NCI-H1105 treated with DMSO at 0.1 percent for 48 hours (cell line): ENCODE measurements at places on chromosomes 6 and 20.

DNA sequence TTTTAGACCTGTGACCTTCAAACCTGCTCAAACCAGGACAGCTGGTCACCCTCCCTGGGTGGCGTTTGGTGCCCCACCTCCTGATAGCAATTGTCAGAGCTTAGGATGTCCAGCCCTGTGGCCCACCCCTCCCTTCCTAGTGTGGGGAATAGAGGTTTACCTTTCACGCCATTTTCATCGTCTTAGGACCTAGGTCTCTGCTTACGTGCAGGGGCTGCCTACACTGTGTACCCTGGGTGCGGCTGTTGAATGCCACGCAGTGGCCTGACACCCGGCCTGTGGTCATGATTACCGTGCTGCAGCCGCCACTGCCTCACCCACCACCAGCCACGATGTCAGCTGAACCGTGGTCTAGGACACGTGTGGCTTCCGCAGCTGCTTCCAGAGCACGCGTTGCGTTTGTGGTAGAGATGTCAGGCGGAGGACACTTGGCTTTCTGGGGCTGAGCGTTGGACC lies 157.3 kb downstream of the DTNBP1 start:
- no peak for DNase-seq

GRCh38 chr20:855466-856360 lies 22.2 kb downstream of the FAM110A start:
- no peak for DNase-seq

GRCh38 chr6:98832284-98833056 lies 1.9 kb upstream of the POU3F2 start:
- DNase-seq, result peak; percentile 41

- no peak for DNase-seq
These were observed 192.3 kb downstream of the GJA1 start for GRCh38 chr6:121627761-121628160.

DNA sequence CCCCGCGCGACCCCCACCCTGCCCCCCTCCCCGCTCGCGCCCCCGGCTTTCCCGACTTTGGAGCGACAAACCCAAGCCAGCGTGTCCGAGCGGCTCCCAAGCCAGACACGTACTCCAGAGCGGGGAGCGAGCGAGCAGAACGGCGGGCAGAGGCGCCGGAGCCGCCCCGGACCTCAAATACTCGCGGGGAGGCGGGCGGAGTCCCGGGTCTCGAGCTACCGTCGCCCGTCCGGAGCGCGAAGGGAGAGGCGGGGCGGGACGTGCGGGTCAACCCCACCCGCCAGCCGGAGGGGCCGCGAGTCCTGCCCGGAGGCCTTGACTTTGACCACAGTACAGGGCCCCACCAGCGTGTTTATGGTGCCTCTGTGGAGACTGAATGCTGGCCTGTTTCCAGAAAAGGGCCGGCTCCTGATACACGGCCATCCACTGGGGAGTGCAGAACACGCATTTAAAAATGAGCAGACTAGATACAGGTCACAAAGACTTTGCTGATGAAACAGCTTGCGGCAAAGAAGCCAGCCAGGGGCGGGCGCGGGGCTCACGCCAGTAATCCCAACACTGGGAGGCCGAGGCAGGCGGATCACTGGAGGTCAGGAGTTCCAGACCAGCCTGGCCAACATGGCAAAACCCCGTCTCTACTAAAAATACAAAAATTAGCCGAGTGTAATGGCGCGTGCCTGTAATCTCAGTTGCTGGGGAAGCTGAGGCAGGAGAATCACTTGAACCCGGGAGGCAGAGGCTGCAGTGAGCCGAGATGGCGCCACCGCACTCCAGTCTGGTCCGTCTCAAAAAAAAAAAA lies at the start of gene SERPINB6:
Gene SERPINB6 (minus strand): TSS at position 148 of the 799 bp plus-strand sequence. CDS start 12,235 bp downstream, outside the sequence.
- DNase-seq, result peak; percentile 25

- no peak for DNase-seq
These were observed 843 bp downstream of the FBXO9 start for GRCh38 chr6:53066077-53066417.

DNA sequence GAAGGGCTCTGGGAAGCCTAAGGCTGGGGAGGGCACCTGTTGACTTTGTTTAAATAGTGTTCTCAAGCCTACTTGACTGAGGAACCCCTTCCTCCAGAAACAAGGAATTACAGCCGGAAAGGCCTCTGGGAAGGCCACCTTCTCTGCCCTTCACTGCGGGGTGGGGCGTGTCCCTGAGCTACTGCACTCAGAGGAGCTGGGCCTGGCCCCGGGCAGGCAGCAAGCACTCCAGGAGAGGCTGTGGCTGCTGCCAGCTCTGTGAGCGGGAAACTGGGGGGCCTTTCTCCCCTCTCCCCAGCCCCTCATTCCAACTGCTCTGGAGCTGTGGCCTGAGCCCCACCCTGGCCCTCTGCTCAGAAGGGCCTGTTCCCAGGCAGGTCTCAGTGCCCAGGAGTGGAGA lies 4.0 kb upstream of the OSBPL2 start:
- no peak for DNase-seq

DNA sequence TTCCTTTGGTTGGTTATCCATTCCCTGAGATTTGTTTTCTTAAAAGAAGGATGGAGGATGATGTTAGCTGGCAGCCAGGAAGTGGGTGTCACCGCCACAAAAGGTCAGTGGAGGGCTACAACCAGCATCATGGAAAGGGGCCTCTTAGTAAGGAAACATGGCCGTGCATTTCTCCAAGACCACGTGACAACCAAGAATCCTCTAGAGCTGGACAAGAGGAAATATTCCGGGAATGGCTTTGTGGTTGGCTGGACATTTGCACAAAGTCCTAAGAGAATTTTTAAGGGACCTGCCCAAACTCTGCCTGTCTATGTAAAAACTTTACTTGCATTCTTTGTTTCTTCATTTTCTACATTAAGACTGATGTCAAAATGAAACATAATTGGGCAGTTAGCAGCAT lies 399.9 kb upstream of the MARCKS start:
- no peak for DNase-seq

GRCh38 chr6:161292145-161292544 lies 18.3 kb upstream of the AGPAT4 start:
- no peak for DNase-seq

GRCh38 chr6:131916847-131917246 lies 34.3 kb downstream of the CCN2 start:
- DNase-seq, result no peak

GRCh38 chr6:152828431-152828830 lies 77.8 kb downstream of the VIP start:
- DNase-seq, result peak; percentile 29

GRCh38 chr20:62285722-62286121 lies 17.1 kb upstream of the ADRM1 start:
- DNase-seq, result no peak

GRCh38 chr20:63778857-63779256 lies 39.3 kb downstream of the SLC2A4RG start:
- DNase-seq, result no peak

DNA sequence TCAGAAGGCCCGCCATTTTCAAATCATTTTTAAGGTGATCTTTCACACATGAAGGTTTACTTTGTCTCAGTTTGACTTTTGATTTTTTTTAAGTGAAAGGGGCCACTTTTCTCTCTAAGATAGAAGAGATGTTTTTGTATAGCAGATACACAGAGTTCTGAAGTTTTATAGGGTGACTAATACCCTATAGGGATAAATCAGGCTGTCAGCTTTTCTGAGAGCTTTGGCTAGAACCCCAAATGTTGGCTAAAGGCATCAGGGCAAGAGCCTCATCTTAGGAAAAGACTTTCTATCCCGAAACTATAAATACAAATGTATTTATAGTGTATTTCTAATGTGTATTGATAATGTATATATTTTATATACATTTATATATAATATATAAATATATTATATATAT lies 181.4 kb downstream of the TBX18 start:
- DNase-seq, result no peak

DNA sequence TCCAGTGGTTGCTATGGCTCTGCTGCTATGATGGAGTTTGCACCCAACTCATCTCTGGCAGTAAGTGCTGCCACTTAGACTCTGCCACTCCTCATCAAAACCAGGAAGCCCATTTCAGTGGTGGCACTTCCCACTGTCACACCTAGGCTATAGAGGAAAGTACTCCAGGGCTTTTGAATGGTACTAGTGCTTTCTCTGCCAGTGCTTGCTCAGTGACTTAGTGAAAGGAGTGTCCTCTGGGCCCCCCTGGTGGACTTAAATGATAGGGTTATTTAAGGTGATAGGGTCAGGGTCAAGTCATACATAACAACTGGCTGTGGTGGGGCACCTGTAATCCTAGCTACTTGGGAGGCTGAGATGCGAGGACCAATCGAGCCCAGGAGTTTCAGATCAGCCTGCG lies 22.8 kb downstream of the FITM2 start:
- no peak for DNase-seq

DNA sequence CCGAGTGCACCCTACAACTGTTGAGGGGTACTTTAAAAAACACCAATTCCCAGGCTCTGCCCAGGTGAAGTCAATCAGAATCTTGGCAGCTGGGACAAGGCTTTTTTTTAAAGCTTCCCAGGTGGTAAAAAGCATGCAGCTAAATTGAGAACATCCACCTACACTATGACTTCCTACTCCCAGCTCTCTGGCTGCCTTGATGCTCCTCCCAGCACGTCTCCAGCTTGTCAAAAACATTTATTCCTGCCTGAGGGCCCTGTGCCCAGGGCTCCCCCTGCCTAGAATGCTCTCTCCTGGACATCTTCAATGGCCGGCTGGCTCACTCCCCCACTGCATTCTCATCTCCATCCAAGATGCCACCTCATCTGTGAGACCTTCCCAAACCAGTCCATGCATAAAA lies 9.9 kb downstream of the ZBTB24 start:
- no peak for DNase-seq

- no peak for DNase-seq
These were observed 62.3 kb upstream of the TRAF3IP2 start for GRCh38 chr6:111667931-111668330.

DNA sequence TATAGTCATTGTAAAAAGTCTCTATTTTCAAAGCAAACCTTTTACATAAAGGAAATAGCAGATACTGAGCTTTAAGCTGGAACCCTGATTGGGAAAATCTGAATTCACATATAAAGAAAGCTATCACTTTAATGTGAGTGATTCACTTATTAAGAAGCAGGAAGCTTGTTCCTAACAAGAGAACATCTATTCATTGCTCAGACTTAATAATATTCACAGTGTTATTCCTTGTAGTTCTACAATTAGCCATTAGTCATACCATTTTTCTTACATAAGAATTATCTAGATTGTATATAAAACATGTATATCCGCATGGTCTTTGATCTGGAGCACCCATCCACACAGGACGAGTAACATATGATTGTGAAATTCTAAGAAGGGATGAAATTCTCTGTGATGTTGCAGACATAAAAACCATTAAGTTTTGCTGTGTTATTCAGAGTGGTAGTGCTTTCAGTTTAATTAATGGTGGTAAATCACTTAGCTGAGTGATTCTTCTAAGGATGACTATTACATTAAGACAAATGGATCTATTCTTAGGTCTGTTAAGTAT lies 71.1 kb upstream of the FOXQ1 start:
- no peak for DNase-seq

GRCh38 chr6:18302561-18303439 lies 38.5 kb upstream of the DEK start:
- DNase-seq, result no peak

- DNase-seq, result no peak
These were observed 12.8 kb upstream of the ZNF217 start for GRCh38 chr20:53606364-53606985.

- DNase-seq, result no peak
These were observed 50.1 kb downstream of the SPTLC3 start for GRCh38 chr20:13058666-13059389.

- DNase-seq, result peak; percentile 49
These were observed 204.8 kb downstream of the TPBG start for GRCh38 chr6:82568290-82568993.

DNA sequence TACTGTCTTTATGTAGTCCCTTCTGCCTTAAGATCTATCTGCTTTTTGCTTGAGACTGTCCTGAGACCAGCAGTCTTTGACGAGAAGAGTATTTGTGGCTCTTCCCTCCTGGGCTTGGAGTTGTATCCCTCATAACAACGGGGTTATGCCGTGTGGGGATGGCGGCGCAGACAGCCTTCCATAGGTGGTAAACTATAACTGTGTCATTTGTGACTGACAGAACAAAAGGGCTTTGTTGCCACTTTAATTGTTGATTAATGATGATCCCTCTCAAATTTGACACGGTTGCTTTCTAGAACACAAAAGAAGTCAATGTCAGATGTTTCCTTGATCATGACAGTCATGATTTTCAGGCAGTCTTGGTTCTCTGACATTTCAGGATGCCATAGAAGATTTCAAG lies 196.6 kb downstream of the JARID2 start:
- DNase-seq, result no peak

DNA sequence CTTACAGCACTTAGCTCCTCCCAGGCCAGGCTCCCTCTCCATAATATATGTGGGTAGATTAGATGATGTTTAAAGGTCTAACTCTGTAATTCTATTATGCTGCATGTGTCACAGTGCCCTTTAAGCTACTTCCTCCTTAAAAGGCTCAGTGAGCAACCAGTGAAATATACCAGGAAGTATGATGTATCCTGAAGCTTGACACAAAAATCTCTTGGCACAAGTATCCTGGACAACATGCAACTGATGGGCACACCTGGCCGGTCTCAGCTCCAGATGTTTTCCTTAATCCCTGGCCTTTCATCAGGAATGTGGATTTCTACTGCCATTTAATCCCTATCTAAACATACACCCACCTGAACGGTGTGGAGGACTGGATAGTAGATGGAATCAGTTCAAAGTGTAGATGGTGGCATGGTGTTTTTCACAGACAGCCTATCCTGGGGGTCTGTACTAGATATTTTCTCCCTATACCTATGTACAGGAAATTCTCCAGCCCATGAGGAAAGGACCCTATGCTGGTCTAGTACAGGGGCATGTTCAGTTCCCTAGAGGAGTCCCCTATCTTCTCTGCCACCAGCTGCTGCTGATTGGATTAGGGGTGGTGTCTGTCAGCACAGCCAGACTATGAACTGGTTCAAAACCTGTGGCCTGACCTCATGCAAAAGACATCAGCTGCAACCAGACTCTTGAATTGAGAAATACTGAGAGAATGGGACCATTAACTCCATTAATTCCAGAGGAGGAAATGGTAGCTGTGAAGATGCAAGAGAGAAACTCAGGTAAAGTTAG lies 59.4 kb upstream of the CITED2 start:
- DNase-seq, result no peak

DNA sequence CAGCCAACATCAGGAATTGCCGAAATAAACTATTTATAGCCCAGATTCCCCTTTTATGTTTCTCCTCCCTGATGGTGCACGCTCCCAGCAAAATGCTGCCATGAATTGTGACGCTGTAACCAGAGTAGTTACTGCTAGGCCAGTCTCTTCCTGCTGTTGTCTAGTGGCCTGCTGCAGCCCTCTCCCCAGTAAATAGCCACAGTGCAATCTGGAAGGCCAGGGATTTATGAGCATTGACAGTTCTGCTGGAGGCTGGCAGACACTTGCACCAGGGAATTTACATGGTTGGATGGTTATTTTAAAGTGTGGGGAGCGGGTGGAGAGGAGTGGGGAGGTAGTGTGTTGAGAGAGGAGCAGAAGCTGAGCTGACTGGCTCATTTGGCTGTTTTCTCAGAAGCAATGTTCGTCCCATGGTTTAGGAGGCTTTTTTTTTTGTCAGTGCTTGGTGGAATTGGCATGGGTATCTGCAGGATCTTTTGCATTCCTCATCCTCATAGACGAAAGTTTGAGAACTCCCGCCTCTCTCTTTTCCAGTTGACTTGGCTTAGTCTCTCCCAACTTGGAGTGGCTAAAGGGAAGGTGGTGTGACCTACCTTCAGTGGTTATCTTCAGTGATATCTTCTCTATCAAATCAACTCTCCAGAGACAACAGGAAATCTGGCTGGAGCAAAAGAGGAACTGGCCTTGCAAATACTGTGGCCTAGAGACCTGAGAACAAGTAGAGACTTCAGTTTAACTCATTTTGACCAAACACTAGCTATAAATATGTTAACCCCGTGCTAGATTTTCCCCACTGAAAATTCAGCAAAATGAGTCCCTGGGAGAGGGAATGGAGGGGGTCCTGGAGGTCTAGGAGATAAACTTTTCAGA lies 99.3 kb upstream of the VSTM2L start:
- no peak for DNase-seq
